NCI-H1105 (cell line): ENCODE measurements at places on chromosomes 6 and 20.

GRCh38 chr6:166630462-166630861 is 3.4 kb upstream of the RPS6KA2 start:
- DNase-seq, result no peak

DNA sequence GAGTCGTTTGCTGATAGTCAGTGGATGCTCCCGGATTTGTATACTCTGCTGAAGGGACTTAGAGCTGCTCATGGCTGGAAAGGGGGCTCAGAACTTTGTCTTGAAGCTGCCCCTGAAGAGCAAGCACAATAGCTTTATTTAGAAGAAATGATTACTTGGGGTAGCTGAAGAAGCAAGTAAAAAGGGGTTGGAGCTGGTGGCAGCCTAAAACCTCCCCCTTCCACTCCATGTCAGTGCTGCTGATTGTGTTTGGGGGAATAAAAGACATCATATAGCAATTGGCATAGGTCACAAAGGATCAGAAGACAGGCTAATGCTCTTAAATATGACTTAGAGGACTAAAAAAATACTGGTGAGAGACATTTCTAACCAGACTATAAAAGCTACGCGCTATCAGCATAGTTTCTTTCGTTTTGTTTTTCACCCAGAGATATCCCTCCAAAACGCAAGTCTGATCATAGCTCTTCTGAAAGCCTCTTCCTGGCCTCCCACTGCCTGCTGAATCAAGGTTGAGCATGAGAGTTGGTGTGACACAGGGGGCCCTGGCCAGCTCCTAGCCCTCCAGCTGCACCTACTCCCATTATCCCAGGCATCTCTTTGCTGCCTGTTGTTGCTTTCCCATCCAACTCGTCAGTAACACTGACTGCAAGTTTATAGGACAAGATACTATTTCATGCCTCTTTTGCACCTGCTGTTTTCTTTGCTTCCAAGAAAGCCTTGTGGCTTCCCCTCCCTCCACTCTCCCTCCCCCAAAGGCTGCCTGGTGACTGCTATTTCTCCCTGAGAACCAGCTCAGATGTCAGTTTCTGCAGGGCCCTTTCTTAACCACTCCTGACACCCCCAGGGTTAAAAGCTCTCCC is 33.9 kb upstream of the SGK1 start:
- DNase-seq, result no peak

GRCh38 chr6:2127484-2127911 is 117.9 kb downstream of the GMDS start:
- DNase-seq, result no peak

- no peak for DNase-seq
Measured at GRCh38 chr6:37704923-37705238, 7.2 kb upstream of the MDGA1 start.

- no peak for DNase-seq
Measured at GRCh38 chr6:152651986-152652385, 14.8 kb upstream of the SYNE1 start.
